Esophagus muscularis mucosa (tissue), 4 donors: ENCODE measurements at places on chromosomes 5 and 9. TPM values are rescaled to one million over a fixed set of nuclear protein-coding genes. Genes with fewer than 3 reads are reported as not detected.

GRCh38 chr5:13625616-13626198 lies 318.8 kb downstream of the DNAH5 start:
- no peak for DNase-seq

Gene NIM1K
- total RNA-seq, result 0.42 TPM

Gene POU5F2
- 1.1 TPM for total RNA-seq

Gene BTNL8
- total RNA-seq, result 0.34 TPM

GRCh38 chr5:179870952-179871351 lies 12.3 kb upstream of the MRNIP start:
- DNase-seq, result no peak

DNA sequence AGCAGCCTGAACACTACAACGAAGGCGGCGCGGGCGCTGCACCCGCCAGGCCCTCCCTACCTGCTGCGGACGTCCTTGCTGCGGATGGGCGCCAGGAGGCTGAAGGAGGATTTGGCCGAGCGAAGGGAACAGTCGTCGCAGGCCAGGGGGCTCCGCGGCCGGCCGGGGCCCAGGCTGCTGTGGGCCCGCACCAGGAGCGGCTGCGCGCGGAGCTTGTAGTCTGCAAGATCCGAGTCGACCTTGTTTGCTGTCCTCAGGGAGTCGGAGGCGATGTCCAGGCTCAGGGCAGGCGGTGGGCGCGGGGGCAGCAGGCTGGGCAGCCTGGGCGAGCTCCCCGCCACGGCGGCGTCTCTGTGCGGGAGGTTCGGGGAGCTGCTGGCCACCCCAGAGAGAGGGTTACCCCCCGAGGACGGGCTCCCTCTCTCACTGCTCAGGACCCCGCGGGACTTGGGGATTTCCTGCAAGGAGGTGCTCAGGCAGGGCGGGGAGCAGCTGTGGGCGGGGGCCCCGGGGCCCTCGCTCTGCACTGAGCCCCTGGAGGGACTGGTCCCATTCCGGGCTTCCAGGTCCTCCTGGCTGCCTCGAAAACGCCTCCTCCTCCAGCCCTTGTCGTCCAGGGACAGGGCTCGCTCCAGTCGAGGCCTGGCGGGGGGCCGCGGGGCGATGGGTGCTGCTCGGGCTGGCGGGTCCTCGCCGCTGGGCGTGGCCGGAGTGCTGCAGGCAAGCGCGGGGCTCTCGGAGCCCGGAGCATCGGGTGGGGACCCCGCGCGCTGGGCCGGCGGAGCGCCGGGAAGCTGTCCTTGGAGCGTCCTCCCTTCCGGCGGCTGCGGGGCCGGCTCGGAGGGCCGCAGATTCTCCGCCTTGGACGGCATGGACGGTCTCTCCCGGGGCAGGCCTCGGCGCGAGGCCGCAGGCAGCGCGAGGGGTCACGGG lies 831 bp downstream of the INPP5E start:
- DNase-seq, result no peak

Gene FCN2
- not detected for total RNA-seq

- peak; percentile 26 for DNase-seq
Measured at GRCh38 chr9:99590840-99591239, 230.8 kb upstream of the NR4A3 start.

GRCh38 chr9:10525972-10526371 lies 86.8 kb downstream of the PTPRD start:
- DNase-seq, result no peak
